SJSA1 (cell line): ENCODE measurements at places on chromosomes 16 and 17. TPM values are rescaled to one million over a fixed set of nuclear protein-coding genes. Genes with fewer than 3 reads are reported as not detected.

NUPR1 gene
- total RNA-seq, result 0.16 and 0.92 TPM in 2 replicates

CCR7 gene
- not detected in 2 replicates for total RNA-seq

DPEP1 gene
- total RNA-seq, result 6.2 and 10.7 TPM in 2 replicates

HBA1 gene
- total RNA-seq, result not detected in 2 replicates

KRT39 gene
- not detected in 2 replicates for total RNA-seq

HSF4 gene
- 3.9 and 12.8 TPM in 2 replicates for total RNA-seq

GOT2 gene
- 38.0 and 57.4 TPM in 2 replicates for total RNA-seq

SLC22A31 gene
- total RNA-seq, result not detected in 2 replicates

FHOD1 gene
- total RNA-seq, result 15.8 and 18.5 TPM in 2 replicates

CRISPLD2 gene
- 6.4 and 10.9 TPM in 2 replicates for total RNA-seq

CSH2 gene
- not detected in 2 replicates for total RNA-seq

NMT1 gene
- total RNA-seq, result 126 and 144 TPM in 2 replicates

KRT33A gene
- not detected in 2 replicates for total RNA-seq

PSME3 gene
- 109 and 122 TPM in 2 replicates for total RNA-seq

ABCC11 gene
- 0.66 TPM in 1 of 2 replicates, not detected in the other for total RNA-seq

VAMP2 gene
- total RNA-seq, result 2.9 and 9.7 TPM in 2 replicates

ADAP2 gene
- 0.13 and 1.3 TPM in 2 replicates for total RNA-seq

MFAP4 gene
- total RNA-seq, result 0.39 TPM in 1 of 2 replicates, not detected in the other

KRT13 gene
- not detected in 2 replicates for total RNA-seq

GSPT1 gene
- total RNA-seq, result 100 and 108 TPM in 2 replicates

GP1BA gene
- total RNA-seq, result not detected in 2 replicates

TM4SF5 gene
- total RNA-seq, result not detected in 2 replicates

HOXB5 gene
- total RNA-seq, result 0.05 and 1.2 TPM in 2 replicates

NPIPA3 gene
- 0.13 TPM in 1 of 2 replicates, not detected in the other for total RNA-seq

ATP2A3 gene
- total RNA-seq, result 0.06 and 0.89 TPM in 2 replicates

ATAD5 gene
- total RNA-seq, result 7.7 and 11.6 TPM in 2 replicates

PLK1 gene
- 72.9 and 86.5 TPM in 2 replicates for total RNA-seq

MTHFSD gene
- total RNA-seq, result 9.4 and 11.7 TPM in 2 replicates

CACNG5 gene
- total RNA-seq, result not detected in 2 replicates

COL1A1 gene
- 957 and 2,133 TPM in 2 replicates for total RNA-seq

C16orf95 gene
- total RNA-seq, result 4.9 and 18.7 TPM in 2 replicates

WNT9B gene
- not detected in 2 replicates for total RNA-seq

CCL18 gene
- not detected in 2 replicates for total RNA-seq
